ENCODE measurements at places on chromosomes 7 and 10.

- no peak for DNase-seq
Observed at GRCh38 chr7:139937715-139938114, 108.7 kb downstream of the TBXAS1 start.

DNA sequence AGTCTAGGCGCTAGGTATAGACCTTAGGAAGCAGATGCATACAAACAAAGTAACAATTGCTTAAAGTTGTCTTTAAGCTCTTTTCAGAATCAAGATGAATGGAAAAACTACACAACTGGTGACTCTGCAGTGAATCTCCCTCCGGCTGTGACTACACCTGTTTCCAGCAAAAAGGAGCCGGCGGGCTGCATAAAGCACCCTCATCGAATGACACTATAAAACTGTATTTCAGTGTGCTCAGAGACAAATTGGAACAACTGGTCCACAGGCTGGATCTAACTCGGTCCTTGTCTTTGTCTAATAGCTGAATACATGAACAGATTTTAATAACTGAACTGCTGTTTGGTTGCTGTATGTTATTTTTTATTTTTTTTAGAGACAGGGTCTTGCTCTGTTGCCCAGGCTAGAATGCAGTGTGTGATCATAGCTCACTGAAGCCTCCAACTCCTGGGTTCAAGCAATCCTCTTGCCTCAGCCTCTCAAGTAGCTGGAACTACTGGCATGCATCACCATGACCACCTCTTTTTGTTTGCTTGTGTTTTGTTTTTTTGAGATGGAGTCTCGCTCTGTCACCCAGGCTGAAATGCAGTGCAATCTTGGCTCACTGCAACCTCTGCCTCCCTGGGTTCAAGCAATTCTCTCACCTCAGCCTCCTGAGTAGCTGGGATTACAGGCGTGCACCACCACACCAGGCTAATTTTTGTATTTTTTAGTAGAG is 64.2 kb upstream of the SVIL start:
- DNase-seq, result no peak

DNA sequence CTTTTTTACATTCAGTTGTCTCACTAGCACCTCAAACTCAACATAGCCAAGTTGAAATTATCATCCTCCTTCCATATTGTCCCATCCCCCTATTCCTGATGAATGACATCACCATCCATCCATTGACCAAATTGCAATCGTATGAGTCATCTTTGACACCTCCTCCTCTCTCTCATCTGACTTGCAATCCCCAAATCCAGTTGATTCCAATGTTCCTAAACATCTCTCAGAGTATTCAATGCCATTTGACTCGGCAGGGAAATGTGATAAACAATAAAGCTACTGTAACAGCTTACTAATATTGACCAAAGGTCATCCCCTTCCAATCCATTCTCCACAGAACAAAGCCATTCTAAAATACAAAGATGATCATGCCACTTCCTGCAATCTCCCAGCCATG is 1047.8 kb downstream of the NRG3 start:
- DNase-seq, result no peak

GRCh38 chr7:151246102-151246850 is 2.2 kb downstream of the SMARCD3 start:
- no peak for DNase-seq

DNA sequence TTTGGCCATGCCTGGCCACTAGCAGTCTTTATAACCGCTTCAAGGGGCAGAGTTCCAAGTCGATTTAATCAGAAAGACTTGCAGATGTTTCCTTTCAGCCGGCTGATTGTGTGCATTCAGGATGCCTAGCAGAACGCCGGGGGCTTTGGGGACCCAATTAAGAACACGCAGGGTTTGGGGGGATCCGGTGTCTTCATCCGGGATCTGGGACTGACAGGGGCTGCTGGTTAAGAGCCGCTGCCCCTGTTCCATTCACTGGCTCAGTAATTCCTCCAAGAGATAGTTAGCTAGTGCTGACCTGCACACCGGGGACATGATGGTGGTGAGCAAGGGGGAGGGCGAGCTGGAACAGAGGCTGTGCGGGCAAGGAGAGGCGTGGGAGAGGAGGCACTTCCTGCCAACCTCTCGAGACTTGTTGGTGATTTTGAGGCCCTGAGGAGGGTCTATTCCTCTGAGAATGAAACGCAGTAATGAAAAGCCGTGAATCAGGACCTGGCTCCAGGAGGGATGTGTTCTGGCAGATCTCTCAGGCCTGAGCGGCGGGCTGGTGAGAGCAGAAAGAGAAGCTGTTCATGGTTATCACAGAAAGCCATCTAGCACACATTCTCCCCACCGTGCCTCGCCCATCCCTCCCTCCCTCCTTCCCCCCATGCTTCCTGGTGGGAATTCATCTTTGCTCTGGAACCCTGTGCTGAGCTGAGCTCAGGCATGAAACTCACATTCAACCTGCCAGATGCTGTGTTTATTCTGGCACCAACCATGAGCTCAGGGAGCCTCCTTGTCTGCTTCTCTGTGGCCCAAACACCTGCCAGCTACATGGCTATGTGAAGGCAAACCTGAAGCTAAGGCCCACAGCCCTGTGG is 152.0 kb downstream of the CCDC3 start:
- no peak for DNase-seq

GRCh38 chr7:23474829-23475575 is 4.7 kb upstream of the IGF2BP3 start:
- DNase-seq, result no peak

- DNase-seq, result no peak
Observed at GRCh38 chr7:107122486-107122911, 46.3 kb upstream of the HBP1 start.

DNA sequence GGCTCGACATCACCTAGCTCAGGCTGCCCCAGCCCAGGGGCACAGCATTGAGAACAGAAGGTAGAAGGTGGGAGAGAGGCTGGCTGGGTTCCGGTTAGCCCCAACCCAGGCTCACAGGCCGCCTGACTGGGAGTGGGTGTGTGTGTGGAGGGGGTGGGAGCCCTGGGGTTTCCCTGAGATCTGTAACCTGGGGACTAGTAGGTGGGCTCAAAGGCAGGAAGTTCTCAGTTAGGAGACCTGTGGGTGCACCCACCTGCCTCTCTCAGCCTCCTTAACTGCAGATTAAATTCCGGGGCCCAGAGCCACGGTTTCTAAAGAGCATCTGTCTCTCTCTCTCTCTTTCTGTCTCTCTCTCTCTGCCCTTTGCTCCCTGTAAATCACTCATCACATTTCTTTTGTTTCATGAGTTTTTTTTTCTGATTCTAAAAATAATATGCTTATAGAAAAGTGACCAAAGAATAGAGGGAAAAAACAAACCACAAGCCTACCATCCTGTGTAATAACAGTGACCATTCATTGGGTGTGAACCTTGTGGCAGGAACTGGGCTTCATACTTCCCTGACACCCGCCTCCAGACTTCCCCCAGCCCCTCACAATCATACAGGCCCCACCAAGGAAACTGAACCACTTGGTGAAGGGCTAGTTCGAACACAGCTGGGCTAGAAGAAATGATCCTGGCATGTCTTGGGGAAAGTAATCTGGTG is 83.4 kb upstream of the SMNDC1 start:
- peak; percentile 81 for DNase-seq

- no peak for DNase-seq
Observed at GRCh38 chr7:88184848-88185304, 35.0 kb downstream of the SRI start.

- no peak for DNase-seq
Observed at GRCh38 chr7:90244565-90244908, 437 bp upstream of the CFAP69 start.

DNA sequence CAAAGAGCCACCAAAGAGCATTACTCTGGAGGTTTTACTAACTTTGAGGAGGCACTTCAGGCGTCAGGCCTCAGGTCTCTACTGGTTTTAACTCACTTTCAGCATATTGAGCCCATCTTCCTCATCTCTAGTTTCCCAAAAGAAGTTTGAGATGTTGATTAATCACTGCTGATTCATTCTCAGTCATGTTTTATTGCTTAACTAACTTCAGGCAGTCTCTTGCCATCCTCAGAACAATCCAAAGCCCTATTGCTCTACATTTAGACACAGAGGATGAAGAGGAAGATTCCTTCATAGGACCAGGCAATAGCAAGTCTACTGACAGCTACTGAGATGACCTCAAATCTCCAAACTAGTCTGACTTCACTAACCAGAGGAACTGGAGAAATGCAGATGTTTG is 39.1 kb upstream of the BET1 start:
- no peak for DNase-seq

GRCh38 chr7:149237502-149237901 is 1.9 kb upstream of the ZNF212 start:
- DNase-seq, result no peak

- no peak for DNase-seq
Observed at GRCh38 chr7:137476937-137477336, 133.4 kb upstream of the PTN start.

GRCh38 chr7:11434366-11434765 is 397.6 kb downstream of the THSD7A start:
- no peak for DNase-seq

GRCh38 chr7:49424109-49424508 is 349.3 kb upstream of the VWC2 start:
- DNase-seq, result no peak

DNA sequence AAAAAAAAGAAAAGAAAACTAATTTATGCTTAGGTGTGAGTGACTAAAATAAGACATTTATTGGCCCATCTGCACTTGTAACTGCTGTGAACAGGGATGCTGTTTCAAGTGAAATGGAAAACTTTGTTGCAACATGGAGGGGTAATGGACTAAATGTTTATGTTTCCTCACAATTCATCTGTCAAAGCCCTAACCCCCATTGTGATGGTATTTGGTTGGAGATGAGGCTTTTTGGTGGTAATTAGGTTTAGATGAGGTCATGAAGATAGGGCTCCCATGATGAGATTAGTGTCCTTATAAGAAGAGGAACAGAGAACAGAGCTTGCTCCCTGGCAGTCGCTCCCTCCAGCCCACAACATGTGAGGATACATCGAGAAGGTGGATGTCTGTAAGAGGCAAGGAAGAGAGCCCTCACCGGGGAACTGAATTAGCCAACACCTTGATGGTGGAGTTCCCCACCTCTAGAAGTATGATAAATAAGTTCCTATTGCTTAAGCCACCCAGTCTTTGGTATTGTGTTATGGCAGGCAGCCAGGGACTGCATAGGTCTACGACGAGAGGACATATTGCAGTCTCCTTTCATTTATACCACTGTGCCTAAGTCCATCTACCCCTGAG is 28.6 kb upstream of the VCL start:
- no peak for DNase-seq

- DNase-seq, result no peak
Observed at GRCh38 chr7:27826357-27826756, 86.4 kb downstream of the TAX1BP1 start.

- DNase-seq, result no peak
Observed at GRCh38 chr7:4168541-4168940, 513.6 kb upstream of the FOXK1 start.

- no peak for DNase-seq
Observed at GRCh38 chr10:74035303-74035702, 37.4 kb downstream of the VCL start.

DNA sequence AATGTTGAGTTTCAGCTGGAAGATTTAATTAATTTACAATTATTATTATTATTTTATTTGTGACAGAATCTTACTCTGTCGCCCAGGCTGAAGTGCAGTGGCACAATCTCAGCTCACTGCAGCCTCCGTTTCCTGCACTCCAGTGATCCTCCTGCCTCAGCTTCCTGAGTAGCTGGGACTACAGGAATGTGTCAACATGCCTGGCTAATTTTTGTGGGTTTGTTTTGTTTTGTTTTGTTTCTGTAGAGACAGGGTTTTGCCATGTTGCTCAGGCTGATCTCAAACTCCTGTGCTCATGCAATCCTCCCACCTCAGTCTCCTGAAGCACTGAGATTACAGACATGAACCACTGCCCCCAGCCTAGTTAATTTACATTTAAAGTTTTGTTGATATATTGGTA is 93.8 kb upstream of the MEOX2 start:
- DNase-seq, result no peak

DNA sequence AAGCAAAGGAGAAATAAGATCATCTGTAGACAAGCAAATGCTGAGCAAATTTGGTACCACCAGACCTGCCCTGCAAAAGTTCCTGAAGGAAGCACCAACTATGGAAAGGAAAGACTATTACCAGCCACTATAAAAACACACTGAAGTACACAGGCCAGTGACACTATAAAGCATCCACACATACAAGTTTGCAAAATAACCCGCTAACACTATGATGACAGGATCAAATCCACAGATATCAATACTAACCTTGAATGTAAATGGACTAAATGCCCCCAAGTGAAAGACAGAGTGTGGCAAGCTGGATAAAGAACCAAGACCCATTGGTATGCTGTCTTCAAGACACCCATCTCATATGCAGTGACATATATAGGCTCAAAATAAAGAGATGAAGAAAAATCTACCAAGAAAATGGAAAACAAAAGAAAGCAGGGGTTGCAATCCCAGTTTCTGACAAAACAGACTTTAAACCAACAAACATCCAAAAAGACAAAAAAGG is 18.2 kb upstream of the PDK4 start:
- no peak for DNase-seq

DNA sequence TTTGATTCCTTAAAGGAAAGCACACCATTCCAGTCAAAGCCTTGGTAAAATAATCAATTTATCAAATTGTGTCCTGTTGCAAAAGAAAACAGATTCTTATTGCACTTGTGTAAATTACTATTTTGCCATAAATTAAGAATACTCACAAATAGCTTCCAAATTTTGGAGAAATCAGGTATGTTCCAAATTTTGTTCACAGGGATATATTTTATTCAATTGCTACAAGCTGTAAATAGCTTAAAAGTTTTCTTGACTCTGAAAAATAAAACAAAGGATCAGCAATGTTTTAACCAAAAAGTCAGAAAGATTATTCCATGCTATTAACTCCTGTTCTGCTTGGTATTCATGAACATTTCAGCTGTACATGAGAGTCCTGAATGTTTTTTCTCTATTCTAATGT is 47.4 kb upstream of the CHST3 start:
- DNase-seq, result no peak

- DNase-seq, result no peak
Observed at GRCh38 chr10:12201543-12201942, 5.6 kb downstream of the CDC123 start.

DNA sequence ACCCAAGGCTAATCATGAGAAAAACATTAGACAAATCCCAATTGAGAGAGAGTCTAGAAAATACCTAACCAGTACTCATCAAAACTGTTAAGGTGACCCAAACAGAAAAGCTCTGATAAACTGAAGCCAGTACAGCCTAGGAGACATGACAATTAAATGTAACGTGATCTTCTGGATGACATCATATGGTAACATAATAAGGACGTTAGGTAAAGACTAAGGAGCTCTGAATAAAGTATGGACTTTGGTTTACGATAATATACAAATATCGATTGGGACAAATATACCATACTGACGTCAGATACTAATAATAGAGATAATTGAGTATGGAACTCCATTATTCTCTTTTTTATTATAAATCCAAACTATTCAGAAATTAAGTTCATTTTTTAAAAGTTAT is 561.1 kb upstream of the STEAP1 start:
- no peak for DNase-seq

- DNase-seq, result peak; percentile 28
Observed at GRCh38 chr10:80540618-80540980, 2.9 kb downstream of the SH2D4B start.

DNA sequence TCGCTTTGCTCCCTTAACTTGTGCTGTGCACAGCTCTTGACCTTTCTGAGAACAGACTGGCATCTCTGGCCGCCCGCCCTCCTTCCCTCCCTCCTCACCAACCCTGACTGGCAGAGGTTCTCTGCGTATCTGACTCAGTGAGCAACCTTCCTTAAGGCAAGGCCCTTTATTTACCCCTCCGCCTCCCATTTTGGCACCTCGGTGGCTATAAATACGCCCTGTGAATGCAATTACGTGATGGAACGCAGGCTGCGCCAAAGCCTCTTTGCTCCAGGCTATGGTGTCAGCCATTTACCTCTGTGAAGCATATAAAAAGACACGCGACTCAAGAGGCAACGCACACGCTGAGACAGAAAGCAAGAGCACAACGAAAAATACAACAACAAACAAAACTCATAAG is 764.3 kb downstream of the SUGCT start:
- no peak for DNase-seq

Data from activated CD8-positive, alpha-beta memory T cell treated with anti-CD3 and anti-CD28 coated beads for 24 hours (primary cell).